ENCODE measurements at places on chromosomes 11 and 22.

- DNase-seq, result no peak
Observed at GRCh38 chr11:123020968-123021367, 39.3 kb upstream of the BSX start.

GRCh38 chr11:71293961-71294782 is 41.8 kb upstream of the SHANK2 start:
- no peak for DNase-seq

GRCh38 chr11:100563541-100564280 is 123.4 kb upstream of the ARHGAP42 start:
- no peak for DNase-seq

DNA sequence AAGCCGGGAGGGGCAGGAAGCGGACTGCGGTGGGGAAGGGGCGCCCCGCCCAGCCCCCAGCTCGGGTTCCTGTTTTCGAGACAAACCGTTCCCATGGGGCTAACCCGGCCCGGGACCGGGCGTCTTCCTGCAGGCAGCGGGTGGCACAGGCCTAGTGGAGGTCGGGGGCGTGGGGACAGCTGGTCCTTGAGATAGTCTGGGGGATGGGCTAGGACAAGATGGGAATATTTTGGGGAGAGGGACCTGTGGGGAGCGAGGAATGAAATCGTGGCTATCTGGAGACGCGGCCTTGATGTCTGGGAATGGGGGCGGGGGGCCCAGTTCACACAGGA is 1.2 kb upstream of the RASGRP2 start:
- no peak for DNase-seq

GRCh38 chr11:77073328-77074001 is 6.7 kb downstream of the CAPN5 start:
- no peak for DNase-seq

- DNase-seq, result no peak
Observed at GRCh38 chr11:94310191-94310875, 6.0 kb downstream of the IZUMO1R start.

DNA sequence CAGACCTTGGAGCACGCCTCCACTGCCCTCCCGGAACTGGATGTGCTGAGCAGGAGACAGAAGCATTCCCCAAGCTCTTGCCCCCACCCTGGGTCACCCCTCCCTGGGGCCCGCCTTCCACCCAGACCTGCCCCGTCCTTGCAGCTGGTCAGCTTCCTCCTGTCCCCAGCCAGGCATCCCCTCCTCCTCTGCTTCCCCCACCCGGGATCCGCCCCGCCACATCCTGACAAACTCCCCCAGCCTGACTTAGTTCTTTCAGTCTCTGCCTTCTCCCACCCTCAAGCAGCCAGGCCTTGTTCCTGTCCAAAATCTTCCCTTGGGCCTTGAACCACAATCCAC is 1.1 kb upstream of the PLXNB2 start:
- DNase-seq, result no peak

DNA sequence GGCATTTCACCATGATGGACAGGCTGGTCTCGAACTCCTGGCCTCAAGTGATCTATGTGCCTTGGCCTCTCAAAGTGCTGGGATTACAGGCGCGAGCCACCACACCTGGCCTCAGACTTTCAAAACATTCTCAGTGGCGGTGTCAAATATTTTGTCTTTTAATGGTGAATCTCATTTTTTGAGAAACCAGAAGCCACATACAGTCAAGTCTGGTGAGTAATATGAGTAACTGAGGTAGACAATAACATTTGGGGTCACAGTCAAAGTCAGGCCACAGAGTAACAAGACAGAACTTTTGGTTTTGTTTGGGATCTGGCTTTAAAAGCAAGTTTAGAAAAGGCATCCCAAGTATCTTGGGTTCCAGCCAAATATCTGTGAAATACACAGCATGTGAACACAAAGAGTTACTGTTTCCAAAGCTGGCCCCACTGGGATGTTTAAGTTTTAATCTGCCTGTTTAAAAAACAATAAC is 5.6 kb upstream of the TMA7B start:
- DNase-seq, result no peak

DNA sequence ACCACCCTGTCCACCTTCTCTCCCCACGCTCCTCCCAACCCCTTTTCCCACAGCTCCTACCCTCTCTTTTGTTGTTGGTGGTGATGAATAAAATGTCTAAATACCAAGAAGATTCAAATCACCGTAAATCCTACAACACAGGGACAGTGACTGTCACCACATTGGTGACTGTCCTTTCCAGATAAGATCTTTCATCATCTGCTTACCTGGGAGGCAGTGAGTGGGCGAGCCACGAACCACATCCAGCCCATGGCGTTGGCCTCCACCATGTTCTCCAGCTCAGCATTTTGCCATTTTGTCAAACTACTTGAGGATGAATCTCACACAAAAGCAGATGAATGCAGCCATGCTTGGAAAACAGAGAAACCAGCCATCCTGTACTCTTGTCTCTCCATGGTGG is 6.7 kb upstream of the CYTH4 start:
- no peak for DNase-seq

GRCh38 chr22:32043391-32043790 is 330 bp downstream of the SLC5A1 start:
- DNase-seq, result no peak

DNA sequence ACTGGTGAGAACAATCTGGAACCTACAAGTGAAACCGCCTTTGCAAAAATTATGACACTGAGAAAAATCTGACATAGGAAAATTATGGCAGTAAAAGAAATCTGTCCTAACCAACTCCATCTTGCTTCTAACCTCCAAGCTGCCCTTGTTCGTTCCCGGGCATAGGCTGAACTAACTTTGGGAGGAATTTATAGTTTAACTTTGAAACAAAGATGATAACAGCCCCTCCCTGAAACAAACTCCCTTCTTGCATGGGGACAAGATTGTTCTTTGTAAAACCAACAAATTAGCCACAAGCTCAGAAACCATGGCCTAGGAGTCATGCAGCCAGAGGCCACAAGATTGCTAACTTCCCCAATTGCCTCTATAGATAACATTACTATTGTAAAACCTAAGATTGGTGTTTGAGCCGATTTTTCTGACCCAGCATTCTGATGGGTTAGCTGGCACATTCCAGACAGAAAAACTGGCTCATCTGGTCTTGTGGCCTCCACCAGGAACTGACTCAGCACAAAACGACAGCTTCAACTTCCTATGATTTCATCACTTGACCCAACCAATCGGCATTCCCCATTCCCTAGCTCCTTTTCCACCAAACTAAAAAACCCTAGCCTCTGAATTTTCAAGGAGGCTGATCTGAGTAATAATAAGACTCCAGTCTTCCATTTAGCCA is 3.6 kb upstream of the CCDC81 start:
- DNase-seq, result no peak

GRCh38 chr22:17875156-17875555 is 100.9 kb upstream of the BID start:
- DNase-seq, result no peak

- DNase-seq, result no peak
Observed at GRCh38 chr22:30262112-30262511, 4.5 kb downstream of the OSM start.

GRCh38 chr11:44824300-44824704 is 97.5 kb downstream of the TSPAN18 start:
- DNase-seq, result no peak

GRCh38 chr11:34850334-34850733 is 65.8 kb downstream of the APIP start:
- DNase-seq, result no peak

DNA sequence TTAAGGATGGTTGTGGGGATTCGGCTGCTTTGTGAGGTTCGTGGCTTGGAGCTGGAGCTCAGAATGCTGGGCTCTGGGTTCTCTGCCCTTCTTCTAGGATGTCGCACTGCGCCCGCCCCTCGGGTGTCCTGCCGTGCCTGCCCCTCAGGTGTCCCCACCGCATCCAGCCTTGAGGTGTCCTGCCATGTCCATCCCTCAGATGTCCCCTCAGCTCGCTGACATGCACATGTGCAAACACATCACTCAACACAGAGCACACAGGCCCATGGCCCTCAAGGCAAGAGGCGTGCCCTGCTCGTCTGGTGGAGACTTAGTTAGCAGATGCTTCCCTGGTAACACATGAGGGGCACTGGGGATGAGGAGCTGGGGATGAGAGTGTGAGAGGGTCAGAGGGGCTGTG is 359.3 kb downstream of the TBC1D22A start:
- DNase-seq, result no peak

- DNase-seq, result no peak
Observed at GRCh38 chr11:118988280-118988679, 9.7 kb upstream of the CENATAC start.

- peak; percentile 39 for DNase-seq
Observed at GRCh38 chr11:119666463-119667131, 62.4 kb downstream of the NECTIN1 start.

GRCh38 chr11:8731647-8732323 is 49.2 kb downstream of the RPL27A start:
- no peak for DNase-seq

DNA sequence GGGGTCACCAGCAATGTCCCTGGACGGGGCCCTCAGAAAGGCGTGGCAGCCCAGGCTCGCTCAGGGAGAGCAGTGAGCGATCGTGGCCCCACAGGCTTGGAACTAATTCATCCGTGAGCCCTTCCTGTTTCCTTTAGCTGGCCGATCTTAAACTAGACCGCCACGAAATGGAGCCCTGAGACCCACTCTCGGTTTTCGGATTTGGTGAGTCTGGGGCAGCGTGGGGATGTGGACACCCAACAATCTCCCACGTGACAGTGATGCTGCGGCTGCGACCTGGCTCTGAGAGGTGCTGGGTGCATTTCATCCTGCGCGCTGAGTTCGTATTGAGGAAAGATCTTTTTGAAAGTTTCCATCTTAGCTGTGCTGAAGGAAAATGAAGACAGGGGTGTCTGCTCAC is 501.3 kb upstream of the B3GAT1 start:
- DNase-seq, result no peak

DNA sequence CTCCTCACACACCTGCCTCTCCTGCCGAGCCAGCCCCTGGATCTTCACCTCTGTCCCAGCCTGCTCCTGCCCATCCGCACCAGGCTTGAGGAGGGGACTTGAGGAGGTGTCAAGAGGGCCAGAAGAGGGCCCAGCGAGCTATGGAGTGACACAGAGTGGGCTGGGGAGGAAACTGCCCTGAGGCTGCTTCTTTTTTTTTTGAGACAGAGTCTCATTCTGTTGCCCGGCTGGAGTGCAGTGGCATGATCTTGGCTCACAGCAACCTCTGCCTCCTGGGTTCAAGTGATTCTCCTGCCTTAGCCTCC is 21.9 kb upstream of the CDON start:
- DNase-seq, result no peak

DNA sequence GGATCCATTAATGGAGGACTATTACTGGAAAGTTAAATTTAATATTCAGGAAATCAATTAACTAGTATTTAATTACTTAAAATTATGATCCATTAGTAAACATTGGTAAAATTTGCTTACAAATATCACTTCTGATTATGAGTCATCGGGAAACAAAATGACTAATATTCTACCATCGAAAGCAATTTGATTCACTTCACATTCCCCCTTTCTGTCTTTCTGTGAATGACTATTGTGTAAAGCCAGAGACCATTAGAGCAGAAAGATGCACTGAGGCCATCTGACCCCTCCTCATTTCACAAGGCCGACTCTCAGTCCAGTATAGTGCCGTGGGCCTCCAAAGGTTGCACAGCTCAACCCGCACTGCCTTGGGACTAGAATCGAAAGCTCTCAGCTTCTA is 619.0 kb downstream of the OPCML start:
- no peak for DNase-seq

DNA sequence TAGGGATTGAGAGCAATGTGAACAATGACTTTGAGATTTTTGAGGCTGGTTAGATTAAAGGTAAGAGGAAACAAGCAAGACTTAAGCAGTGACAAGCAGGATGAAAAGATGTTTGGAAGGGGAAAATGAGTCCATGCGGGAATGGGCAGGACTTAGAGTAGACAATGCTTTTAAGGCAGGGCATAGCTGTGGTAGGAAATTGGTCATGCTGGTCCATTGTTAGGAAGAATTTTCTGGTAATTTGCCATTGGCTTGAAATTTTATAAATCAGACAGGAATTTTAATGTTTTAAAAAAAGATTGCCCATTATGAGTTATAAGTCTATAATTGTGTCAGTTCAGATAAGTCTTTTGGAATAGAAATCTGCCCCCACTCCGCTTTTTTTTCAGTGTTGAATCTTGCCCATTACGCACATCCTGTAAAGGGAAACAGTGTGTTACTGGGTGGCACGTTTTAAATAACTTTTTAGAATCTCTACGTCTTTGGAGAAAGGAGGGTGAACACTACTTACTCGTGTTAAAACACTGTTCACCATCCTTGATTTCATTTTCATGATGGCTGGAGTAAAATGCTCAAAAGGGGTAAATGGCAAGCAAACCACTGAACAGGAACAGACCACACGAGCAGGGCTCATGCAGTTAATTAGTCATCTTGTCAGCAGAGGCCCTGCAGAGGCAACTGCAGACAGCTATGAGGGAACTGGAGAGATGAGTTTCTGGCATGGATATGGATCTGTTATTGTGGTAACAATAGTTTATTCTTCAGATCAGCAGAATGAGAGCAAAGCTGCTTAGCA is 25.0 kb downstream of the SWAP70 start:
- no peak for DNase-seq

DNA sequence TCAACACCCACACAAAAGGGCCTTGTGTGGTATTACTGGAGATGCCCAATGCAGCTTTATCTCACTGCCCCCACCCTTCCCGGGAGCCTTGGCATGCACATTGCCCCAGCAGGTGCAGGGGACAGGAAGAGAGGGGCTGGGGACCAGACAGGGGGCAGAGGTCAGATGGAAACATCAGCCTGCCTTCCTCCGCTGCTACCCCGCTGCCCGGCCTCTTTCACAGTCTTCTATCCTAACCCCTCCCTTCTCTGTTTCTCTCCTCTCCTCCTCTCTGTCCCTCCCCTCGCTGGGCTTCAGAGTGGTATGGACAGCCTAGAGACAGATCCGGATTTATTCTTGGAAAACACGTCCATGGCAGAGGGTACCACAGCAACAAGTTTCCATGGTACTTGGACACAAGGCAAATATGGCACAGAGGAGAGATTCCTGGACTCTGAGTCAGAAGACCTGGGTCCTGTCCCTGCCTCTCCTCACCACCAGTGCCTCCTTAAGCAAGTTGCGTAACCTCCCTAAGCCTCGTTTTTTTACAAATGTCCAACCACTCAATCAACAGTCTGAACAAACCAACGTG is 8.3 kb upstream of the IGSF9B start:
- DNase-seq, result no peak

DNA sequence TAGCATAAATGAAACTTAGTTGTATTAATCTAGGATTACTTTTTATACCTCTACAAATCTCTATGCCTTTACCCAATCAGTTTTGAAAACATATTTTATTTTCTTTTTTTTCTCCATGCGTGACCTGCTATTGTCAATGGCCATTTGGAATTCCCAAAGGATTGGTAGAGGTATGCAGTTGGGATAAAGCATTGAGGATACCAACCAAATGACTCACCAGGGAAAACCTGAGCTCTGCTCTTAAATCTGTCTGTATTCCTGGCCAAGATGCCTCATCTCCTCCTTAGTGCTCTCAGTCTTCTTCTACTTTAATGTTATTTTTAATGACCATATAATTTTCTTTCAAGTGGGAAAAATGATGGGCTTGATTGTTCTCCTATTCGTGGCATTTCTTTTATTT is 61.9 kb downstream of the EHF start:
- DNase-seq, result no peak

GRCh38 chr11:110159476-110159875 is 66.3 kb downstream of the ZC3H12C start:
- DNase-seq, result no peak

All from stimulated activated CD4-positive, alpha-beta T cell treated with anti-CD3 and anti-CD28 coated beads, Interleukin-1b, Interleukin-23, amount 100 ng/mL, for 24 hours (primary cell).